ENCODE measurements at places on chromosomes 1 and 21.

- no peak for DNase-seq
Observed at GRCh38 chr1:164801791-164802502, 243.0 kb downstream of the PBX1 start.

DNA sequence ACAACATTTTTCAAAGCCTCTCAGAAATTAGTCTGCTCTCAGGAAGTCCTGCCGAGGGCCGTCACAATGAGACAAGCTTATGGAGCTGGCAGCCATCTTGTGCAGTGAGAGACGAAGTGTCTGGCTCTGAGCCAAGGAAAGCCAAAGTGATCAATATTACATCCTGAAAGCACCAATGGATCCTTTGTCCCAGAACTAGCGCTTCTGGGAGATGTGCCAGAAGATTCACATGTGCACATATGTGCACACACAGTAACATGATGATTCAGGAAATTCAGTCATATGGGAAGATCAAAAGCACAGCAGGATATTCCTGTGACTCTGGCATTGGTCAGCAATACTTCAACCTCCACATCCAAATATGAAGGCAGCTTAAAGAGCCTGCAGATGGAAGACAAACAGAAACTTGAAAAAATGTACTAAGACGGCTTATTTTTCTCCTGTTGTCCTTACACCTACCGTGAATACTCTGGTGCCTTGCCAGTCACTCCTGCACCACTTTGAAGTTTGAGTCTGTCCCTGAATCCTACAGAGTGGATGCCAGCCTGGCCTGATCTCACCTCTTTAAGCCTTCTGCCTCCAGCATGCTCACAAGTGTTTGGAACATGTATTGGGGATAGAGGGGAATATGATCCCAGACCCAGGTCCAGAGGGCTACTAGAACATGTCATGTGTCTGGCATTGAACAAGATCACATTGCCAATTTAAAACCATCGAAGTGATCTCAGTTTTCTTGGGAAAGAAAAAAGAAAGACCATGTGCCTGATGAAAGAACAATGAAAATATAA, 44.5 kb upstream of the PRRX1 start:
- DNase-seq: no peak

DNA sequence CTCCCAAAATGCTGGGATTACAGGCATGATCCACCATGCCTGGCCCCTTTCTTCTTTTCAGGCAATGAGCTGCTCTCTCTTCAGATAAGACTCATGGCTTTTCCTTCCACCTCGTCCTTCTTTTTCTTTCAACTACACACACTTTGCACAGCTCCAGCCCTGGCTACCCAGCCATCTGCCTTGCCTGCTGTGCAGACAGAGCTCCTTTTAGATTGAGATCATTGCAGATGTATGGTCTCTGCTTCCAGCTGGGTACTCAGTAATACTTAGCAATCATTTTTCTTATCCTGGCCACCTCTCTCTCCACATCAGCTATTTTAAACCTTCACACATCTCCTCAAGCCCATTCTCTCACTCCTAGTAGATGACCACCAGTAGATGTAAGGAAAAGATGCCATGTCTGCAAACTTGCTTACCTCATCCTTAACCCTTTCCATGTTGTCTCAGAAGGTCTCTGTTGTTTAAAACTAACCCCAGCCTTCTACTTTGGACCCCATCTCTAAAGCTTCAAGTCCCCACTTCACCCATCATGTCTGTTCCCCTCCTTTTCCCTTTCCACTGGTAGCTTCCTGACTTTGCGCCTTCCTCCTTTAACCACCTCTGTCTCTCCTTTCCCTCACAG, 7.3 kb downstream of the RAB4A start:
- no peak for DNase-seq

DNA sequence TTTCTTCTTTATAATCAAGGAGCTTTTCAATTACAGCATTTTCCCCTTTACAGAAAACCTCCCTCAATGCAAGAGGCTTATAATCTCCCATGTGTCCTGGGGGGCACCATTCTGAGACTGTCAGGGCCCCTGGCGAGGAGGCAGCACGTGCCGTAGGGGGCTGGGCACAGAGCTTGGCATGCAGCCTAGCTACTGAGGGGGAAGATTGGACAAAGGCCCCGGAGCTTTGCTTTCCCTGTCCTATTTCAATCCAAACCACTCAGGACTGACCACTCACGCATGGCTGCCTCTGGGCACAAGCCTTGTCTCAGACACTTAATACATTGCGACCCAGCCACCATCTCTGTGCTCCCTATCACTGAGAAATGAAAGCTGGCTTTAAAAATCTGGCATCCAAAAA, 2.8 kb upstream of the RAP1GAP start:
- DNase-seq: no peak

DNA sequence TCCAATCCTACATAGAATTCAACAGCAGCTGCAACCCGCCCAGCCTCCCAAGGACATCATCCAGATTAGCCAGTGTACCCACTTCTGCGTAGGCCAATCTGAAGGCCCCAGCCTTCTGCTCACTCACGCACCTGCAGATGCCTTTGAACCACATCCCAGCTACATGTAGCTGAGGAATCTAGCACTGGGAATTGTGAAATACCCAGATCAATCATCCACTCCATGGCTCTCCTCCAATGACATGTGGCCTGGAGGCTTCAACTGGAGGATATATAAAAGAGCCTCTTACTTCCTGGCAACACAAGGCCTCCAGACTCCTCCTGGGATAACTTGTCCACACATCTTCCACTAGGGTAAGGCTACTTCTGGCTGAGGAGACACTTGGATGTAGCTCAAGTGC, at the start of gene LCE6A:
Gene LCE6A (plus strand): TSS at position 301 of the 400 bp plus-strand sequence. CDS start 665 bp downstream, outside the sequence.
- no peak for DNase-seq

DNA sequence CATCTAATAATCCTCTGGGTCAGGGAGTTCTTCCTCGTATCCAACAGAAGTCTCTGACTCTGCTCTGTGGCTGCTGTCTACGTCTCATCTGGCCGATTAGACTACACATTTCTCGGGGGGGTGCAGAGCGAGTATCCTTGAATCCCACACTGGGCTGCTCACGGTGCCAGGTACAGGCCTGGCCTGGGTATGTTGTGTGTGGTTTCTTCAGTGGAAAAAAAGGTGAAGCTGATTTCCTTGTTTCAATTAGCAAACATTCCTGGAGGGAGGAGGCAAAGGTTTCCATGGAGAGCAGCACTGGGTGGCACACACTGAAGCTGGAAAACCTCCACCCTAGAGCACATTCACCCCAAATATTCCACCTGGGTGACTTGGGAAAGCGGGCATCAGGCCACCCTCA, 2.0 kb upstream of the RAB7B start:
- no peak for DNase-seq

DNA sequence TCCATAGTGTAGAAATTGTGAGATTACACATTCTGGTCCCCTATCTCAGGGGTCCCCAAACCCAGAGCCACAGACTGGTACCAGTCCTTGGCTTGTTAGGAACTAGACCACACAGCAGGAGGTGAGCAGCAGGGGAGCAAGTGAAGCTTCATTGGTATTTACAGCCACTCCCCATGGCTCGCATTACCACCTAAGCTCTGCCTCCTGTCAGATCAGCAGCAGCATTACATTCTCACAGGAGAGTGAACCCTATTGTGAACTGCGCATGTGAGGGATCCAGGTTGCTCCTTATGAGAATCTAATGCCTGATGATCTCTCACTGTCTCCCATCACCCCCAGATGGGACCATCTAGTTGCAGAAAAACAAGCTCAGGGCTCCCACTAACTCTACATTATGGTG, 229.7 kb upstream of the IRF2BP2 start:
- DNase-seq: peak; percentile 65

DNA sequence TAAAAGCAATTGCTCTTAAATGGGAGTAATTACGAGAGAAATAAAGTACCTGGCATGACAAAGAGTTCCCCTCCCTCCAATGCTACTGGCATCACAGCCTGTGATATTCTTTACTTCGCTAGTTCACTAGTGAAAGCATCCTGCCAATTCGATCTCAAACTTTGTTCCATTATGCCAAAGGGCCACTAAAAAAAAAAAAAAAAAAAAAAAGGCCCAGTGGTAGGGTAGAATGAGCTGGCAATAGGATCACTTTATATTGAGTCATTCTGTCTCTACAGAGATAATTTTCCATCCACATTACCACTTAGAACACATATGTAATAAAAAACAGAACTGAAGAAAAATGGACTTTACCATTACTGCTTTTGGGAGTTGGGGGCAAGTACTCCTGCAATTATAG, 11.2 kb downstream of the PUM1 start:
- no peak for DNase-seq

GRCh38 chr1:207941665-207942064, 30.7 kb upstream of the CD34 start:
- DNase-seq: no peak

- DNase-seq: no peak
Observed at GRCh38 chr1:227557962-227558725, 5.2 kb upstream of the ZNF678 start.

- no peak for DNase-seq
Observed at GRCh38 chr1:95852483-95853070, 618.6 kb downstream of the RWDD3 start.

DNA sequence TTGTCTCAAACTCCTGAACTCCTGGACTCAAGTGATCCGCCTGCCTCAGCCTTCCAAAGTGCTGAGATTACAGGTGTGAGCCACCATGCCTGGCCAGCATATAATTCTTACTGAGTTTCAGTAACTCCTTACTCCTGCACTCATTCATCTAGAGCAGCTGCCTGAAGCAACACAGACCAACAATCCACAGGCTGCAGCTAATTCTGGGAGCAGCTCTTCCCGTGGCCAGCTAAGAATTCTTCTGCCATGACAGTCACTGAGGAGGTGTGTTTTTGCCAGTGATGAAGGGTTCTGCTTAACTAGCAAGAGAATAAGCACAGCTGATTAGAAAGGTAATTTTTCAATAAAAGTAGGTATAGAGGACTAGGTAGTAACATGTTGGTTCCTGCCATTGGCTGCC, 5.4 kb downstream of the VTCN1 start:
- no peak for DNase-seq

DNA sequence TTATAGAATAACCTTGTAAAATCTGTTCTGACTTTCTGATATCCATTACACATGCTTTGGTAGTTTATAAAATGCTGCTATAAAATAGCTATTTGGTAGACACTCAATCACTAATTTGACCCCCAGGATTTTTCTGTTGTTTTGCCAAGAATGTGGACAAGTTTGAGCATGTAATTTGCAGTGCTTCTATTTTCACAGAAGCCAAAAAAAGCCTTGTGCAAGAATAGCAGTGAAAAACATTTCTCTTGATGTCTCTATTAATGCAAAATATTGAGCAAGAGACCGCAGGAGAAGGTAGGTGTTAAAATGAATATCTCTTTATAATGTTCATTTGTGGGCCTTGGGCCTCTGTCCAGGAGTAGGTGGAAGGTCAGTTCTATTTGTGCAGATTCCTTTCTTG, 22.5 kb downstream of the MAP3K7CL start:
- DNase-seq: no peak

GRCh38 chr1:34262023-34262853, 85.5 kb downstream of the C1orf94 start:
- no peak for DNase-seq

DNA sequence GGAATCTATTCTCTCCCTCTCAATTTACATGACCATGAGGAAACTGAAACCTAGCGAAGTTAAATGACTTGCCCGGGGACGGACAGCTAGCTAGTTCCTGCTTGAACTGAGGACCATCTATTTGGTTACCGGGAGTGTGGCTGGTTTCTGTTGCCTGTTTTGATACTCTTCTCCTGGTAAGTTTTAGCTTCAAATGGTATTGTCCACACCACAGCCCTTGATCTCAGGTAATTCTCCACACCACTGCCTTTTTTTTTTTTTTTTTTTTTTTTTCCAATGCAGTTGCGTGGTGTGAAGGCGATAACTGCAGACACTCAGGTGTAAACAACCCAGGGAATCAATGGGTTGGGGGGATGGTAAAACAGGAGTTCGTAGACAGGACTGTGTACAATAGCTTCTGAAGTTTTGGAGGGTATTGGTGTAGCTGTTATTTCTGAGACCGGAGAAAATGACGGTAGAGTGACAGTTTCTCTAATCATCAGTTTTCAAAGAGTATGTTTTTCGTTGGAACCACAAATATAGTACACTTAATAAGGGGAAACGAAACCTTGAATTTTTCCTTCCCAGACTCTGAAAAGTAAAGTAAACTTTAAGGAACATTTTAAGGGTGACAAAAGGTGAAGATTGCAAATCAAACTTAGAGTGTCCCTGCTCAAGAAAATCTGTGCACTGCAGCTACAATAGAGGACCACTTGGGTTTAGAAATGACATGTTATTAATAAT, 125.3 kb upstream of the CACYBP start:
- DNase-seq: no peak

GRCh38 chr1:66416295-66416694, 117.7 kb upstream of the SGIP1 start:
- peak; percentile 84 for DNase-seq

GRCh38 chr1:87766737-87767136, 438.1 kb downstream of the LMO4 start:
- DNase-seq: no peak

GRCh38 chr1:27632387-27633297, 2.3 kb downstream of the FGR start:
- DNase-seq: peak; percentile 84

DNA sequence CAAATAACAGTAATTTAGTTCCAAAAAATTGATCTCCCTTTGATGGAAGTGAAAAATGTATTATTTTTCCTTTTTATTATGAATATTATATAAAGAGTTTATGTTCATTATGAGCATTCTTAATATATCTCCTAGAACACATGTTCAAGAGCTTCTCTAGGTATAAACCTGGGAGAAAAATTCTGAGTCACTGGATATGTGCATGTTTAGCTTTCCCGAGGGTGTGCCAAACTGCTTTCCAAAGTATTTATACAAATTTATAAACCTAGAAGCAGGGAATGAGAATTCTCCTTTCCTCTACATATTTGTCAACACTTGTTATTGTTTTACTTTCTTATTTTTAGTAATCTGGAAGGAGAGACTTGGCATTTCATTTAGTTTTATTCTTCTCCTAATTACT, 25.0 kb downstream of the XCL2 start:
- DNase-seq: no peak

DNA sequence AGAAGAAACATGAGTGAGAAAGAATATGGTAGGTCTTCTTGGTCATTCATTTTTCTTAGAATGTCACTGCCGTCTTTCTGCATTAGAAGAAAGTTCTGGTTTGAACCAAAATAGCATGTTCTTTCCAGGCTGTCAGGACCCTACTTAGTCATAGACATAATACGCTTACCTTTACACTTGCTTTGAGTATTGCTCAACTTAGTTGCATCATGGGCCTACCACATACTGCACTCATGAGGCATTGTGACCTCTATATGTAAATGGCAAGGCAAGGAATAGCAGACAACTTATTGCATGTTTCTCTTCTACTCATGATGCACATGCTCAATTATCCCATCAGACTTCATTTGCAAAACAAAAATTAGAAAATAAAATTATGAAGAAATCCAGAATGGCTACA, 415.0 kb downstream of the HLX start:
- DNase-seq: peak; percentile 28

GRCh38 chr1:219534991-219535390, 77.9 kb downstream of the ZC3H11B start:
- DNase-seq: no peak

All from NB4 (cell line).